ENCODE measurements at places on chromosomes 13 and 19. TPM values are rescaled to one million over a fixed set of nuclear protein-coding genes. Genes with fewer than 3 reads are reported as not detected.

GSX1 gene
- not detected for total RNA-seq

CCDC122 gene
- total RNA-seq: 3.2 TPM

TSEN34 gene
- 82.1 TPM for total RNA-seq

SLC7A9 gene
- total RNA-seq: not detected

GGACT gene
- 5.8 TPM for total RNA-seq

EFNB2 gene
- total RNA-seq: 4.7 TPM

NACC1 gene
- total RNA-seq: 48.6 TPM

C13orf42 gene
- not detected for total RNA-seq

HSPBP1 gene
- 33.4 TPM for total RNA-seq

CLIP3 gene
- 10.5 TPM for total RNA-seq

CBARP gene
- total RNA-seq: 4.0 TPM

ALDH16A1 gene
- total RNA-seq: 31.1 TPM

PRSS57 gene
- not detected for total RNA-seq

OR4F17 gene
- total RNA-seq: not detected

RNF17 gene
- total RNA-seq: 0.32 TPM

NKPD1 gene
- total RNA-seq: not detected

CYP2S1 gene
- 0.65 TPM for total RNA-seq

SRRM5 gene
- not detected for total RNA-seq

TIMM29 gene
- total RNA-seq: 23.3 TPM

ZNF625 gene
- total RNA-seq: 6.8 TPM

DIAPH3 gene
- 10.5 TPM for total RNA-seq

LRRC25 gene
- not detected for total RNA-seq

GRIN2D gene
- total RNA-seq: 1.3 TPM

PAK4 gene
- total RNA-seq: 9.1 TPM

KCNN4 gene
- total RNA-seq: not detected

TBC1D17 gene
- 20.4 TPM for total RNA-seq

MEGF8 gene
- total RNA-seq: 34.3 TPM

TNFRSF19 gene
- 19.3 TPM for total RNA-seq

KLK15 gene
- not detected for total RNA-seq

Data from cardiac atrium fibroblast (primary cell).